ENCODE measurements at places on chromosomes 6 and 20. TPM values are rescaled to one million over a fixed set of nuclear protein-coding genes. Genes with fewer than 3 reads are reported as not detected.

CHRNA4 gene
- polyA plus RNA-seq, result not detected

DNA sequence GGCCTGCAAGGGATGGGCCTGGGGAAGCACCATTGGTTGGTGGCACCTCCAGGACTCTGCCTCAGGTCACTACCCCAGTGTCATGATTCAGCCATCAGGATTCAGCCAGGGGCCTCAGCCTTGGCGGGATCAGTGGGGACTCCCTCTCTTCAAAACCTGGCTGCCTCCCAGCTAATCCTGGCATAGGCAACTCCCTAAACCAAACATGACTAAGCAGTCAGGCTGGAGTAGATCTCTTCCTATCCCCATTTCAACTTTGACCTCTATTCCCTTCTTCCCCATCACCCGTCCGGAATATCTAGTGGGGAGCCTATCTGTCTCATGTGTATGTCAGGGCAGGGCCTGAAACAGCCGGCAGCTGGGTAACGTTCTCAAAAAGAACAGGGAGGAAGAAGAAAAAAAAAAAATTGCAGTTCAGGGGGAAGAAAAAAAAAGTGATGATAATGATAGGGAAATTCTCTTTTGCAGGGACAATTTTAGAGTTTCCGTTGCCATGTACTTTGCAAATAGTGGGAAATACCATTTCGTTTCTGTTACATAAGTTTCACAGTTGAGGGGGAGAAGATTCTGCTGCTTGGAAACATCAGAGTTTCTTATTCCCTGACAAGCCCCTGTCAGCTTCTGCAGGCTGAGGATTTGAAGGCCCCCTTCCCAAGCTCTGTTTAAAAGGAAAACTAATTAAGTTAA, 4.1 kb upstream of the PREX1 start:
- peak; percentile 69 for DNase-seq

DNA sequence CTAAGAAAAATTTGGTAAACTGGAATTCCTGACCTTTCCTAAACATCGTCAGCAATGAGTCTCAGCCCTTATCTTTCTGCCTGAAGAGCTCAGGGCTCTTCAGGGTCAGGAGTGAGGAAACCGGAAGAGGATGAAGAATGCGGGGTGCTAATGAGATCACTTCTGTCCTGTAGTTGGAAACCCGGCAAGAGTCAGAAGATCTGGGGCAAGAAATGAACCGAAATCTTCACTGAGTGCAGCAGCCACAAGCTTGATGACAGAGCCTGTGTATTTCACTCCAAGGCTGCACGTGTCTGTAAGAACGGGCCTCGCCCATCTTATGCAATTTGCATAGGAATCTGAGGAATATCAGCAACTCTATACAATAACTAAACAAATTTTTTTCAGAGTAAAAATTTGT, 60.4 kb upstream of the QKI start:
- DNase-seq, result peak; percentile 60

CTSZ gene
- polyA plus RNA-seq, result 387 TPM

- DNase-seq, result peak; percentile 12
Measured at GRCh38 chr6:100078509-100078908, 84.5 kb upstream of the MCHR2 start.

MOXD1 gene
- polyA plus RNA-seq, result 0.01 TPM

DNA sequence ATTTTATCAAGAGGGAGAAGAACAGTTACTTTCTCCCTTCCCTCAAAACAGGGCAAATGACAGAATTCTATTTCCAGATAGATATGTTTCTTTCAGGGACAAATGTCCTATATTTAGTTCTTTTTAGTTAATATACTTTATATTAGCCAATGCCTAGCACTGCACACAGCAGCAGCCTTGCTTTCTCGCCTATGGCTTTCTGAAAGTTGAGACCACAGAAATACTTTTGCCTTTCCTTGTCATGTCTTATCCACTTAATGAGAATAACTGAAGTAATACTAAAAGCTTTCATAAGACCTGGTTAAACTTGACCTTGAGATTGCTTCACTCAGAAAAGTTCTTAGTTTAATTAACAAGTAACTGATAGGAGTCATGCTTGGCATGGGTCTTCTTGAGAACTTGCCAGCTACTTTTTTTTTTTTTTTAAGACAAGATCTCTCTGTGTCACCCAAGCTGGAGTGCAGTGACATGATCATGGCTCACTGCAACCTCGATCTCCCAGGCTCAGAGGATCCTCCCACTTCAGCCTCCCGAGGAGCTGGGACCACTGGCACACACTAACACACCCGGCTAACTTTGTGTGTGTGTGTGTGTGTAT, 159.3 kb downstream of the CDKAL1 start:
- DNase-seq, result no peak

DNA sequence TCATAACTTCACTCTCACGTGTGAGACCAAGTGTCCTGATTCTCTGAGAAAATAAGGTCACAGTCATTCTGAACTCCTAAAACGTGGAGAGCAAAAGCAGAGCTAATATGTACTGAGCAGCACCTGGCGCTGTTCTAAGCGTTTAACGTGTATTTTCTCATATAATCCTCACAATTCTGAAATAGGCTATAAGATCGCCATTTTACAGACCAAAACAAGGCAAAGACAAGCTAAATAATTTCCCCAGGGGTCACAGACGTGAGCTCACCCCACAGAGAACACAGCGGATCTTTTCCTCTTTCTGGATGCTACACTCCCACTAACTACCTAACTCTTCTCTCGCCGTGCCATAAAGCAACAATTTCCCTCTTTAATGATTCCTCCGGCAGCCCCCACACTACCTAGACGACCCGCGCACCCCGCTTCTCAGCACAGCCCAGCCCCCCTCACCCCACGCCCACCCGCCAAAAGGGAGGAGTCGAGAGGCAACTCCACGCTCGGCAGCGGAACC, 636 bp downstream of the SUPT3H start:
- DNase-seq, result no peak

NTSR1 gene
- polyA plus RNA-seq, result 0.11 TPM

Data from endothelial cell of umbilical vein (primary cell).